ENCODE measurements at places on chromosomes 5 and 9.

DNA sequence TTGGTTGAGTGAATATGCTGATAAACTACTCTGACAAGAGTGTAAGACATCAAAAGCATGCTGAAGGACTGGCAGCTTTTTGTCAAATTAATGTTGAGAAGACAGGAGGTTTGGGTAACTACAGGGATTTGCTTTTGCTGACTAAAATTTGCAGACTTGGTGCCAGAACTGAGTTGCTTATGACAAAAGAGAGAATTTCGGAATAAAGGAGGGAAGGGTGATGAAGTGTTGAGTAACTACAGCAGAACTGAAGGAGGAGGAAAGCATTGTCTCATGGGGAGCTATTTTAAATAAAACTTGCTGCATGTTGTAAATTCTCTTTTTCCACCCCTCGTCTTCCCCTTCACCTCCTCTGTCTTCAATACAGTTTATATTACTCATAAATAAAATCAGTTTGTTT lies 296.1 kb downstream of the YTHDC2 start:
- no peak for DNase-seq

- DNase-seq = no peak
Measured at GRCh38 chr5:106311230-106311915, 1359.4 kb downstream of the EFNA5 start.

- no peak for DNase-seq
Measured at GRCh38 chr5:102600964-102601363, 102.2 kb upstream of the SLCO6A1 start.

DNA sequence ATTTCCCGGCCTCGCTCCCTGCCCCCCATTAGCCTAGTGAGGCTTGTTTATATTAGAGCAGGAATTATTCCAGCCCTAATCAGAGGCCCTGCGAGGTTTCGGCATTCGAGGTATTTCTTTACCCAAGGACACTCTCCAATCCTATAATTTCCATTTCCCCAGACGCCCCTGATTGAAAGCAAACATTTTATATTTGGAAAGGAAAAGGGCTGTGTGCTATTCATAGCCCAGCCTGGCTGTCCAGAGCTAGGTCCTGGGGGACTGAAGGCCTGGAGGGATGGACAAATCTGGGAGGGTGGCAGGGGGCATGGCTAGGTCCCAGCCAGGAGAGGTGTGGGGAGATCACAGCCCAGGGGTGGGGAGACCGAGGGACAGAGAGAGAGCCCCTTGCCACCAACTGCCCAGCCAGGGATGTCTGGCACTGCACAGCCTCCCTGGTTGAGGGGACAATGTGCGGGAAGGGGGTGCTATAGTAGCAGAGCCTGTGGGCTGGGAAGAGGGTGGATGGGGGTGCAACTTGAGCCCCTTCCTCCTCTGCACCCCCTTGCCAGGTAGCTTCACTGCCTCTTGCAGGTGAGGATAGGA lies 125.1 kb downstream of the BARX1 start:
- no peak for DNase-seq

GRCh38 chr9:82332774-82333152 lies 344.2 kb downstream of the SPATA31D1 start:
- DNase-seq = no peak

- DNase-seq = no peak
Measured at GRCh38 chr5:154264549-154265196, 74.1 kb downstream of the GALNT10 start.

GRCh38 chr5:129271308-129271707 lies 176.8 kb downstream of the ISOC1 start:
- no peak for DNase-seq

GRCh38 chr5:149015561-149015960 lies 47.3 kb downstream of the SH3TC2 start:
- DNase-seq = no peak

DNA sequence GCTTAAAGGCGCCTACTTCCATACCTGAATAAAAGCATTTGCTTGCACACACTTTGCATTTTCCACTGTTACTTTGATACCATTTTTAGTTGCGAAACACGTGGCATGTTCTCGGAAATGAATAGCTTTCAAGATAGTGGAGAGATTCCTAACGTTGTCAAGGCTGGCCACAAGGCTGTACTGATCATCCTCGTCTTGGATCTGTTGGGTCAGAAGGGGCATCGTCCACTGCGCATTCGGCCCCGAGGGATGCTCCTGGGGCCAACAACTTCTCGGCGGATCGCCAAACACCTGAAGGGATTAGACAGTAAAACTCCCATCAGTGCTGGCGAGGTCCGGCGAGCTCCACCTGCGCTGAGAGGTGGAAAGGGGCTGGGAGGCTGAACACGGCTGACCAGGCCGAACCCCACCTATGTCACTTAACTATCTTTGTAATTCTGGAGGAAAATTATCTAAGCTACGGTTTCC lies 599 bp downstream of the RAD1 start:
- DNase-seq = peak; percentile 50

DNA sequence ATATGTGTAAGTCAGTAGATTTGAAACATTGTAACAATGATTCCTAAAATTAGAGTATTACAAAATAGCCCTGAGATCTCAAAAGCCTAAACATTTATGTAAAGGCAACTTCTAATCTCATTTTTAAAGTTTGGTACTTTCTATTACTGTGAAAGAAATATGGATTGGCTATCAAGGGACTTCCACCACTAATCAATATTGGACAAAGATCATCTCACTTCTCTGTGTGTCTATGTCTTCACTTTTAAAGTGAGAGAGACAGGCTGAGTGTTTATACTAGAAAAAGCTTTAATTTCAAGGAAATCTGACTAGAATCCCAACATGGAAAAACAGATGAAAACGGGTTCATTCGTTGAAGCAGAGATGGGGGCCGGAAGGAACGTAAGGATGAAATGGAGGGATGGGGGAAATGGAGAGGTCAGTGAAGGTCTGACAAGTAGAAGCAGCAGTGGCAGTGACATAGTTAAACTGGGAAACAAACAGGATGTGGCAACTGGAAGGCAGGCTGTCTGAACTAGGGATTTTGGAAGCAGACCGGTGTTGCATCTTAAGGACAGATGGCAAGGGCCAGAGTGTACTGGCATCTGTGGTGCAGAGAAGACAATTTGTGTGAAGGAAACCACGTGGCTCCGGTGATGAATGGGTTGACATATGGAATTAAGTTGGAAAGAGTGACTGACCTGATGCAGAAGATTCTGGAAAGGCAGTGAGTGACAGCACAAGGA lies 60.8 kb downstream of the PDE4D start:
- DNase-seq = no peak

GRCh38 chr5:149240354-149240998 lies 31.2 kb upstream of the AFAP1L1 start:
- DNase-seq = peak; percentile 59

DNA sequence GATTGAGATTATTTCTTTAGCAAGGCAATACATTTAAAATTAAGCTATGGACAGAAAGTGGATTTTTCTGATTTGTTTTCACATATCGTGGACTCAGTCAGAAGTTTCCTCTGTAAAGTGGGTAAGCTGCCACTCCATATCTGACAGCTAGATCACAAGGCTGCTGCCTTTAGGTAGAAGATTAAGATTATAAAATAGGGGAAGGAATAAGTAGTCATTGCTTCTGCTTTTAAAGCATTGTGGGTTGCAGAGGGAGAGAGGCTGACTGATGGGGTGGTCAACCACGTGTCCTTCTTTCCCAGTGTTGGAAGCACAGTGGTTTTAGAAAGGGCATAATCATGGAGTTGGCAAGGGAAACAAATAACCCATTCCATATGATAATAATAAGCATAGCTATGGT lies 74.3 kb upstream of the MOCS2 start:
- DNase-seq = no peak

DNA sequence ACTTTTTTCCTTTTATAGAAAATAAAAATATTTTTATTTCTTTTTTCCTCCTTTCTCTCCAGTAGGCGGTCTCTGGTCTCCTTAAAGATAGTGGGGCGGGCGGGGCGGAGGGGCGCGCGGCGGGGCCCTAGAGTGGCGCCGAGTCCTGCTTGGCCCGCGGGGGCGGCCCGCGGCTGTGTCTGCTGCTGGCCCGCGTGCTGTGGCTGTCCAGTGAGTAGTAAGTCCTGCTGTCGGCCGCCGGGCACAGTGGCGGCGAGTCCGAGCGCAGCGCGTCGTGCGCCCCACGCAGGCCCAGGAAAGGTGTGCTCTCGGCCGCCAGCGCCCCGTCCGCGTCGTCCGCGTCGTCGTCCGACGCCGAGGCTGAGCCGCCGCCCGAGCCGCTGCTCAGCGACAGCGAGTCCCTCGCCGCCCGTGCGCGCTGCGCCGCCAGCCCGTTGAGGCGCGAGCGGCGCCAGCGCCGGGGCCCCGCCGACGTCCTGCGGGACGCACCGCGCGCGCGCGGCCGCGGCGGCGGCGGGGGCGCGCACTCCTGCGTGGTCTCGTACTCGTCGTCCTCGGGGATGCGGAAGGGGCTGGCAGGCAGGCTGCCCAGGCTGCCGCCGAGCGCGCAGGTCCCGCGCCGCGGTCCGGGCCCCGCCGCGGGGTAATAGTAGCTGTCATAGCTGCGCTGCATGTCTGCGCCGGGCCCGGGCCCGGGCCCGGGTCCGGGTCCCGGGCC lies 52.3 kb downstream of the PSD2 start:
- peak; percentile 73 for DNase-seq

DNA sequence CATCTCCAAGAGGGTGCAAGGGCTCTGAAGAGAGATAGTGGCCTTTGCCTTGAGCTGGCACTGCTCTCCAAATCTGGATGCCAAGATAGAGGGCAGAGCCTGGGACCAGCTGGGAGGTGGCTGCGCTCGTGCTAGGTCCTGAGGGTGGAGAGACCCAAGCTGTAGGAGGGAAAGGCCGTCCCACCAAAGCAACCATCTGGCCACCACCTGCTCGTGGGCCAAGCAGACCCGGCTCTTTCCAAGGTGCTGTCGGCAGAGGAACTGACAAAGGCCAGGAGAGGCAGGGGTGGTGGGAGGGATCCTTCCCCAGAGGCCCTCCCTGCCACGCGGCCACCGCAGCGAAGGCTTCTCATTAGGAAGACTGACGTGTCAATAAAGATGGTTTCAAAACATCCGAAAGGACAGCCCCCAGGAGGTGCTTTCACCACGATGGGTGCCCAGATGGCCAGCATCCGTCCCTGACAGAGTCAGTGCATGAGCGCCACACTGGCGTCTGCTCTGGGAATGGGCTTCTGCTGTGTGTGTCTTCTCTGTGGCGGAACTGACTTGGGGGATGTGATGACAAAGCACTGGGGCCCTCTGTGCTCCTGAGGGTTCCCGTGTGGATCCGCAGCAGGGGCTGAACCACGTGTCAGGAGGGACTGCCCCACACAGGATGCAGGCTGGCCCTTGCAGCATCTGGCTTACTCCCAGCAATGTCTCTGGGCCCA lies 213.5 kb downstream of the FANCC start:
- DNase-seq = peak; percentile 50

- DNase-seq = no peak
Measured at GRCh38 chr5:73157414-73158303, 15.3 kb upstream of the TMEM174 start.

- DNase-seq = no peak
Measured at GRCh38 chr5:110087829-110088228, 398.1 kb downstream of the MAN2A1 start.

- no peak for DNase-seq
Measured at GRCh38 chr5:143002459-143003327, 232.5 kb downstream of the ARHGAP26 start.

GRCh38 chr9:118984607-118985006 lies 384.6 kb downstream of the BRINP1 start:
- no peak for DNase-seq

DNA sequence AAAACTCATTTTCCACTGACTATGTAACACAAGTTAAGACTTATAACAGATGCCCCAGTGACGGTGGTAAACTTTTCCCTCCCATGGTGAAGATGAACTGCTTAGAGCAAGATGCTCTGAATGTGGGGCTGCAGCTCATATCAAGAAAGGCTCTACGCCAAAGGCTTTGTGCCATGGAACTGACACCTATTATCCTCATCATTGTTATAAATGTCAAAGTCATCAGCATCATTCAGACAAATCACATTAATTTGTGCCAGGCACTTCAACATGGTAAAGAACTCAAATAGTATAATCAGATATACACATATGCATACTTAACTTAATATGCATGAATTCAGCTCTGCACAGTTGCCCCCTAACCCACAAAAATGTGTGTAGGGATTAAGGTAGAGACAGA lies 305.9 kb upstream of the ATP10B start:
- DNase-seq = no peak

DNA sequence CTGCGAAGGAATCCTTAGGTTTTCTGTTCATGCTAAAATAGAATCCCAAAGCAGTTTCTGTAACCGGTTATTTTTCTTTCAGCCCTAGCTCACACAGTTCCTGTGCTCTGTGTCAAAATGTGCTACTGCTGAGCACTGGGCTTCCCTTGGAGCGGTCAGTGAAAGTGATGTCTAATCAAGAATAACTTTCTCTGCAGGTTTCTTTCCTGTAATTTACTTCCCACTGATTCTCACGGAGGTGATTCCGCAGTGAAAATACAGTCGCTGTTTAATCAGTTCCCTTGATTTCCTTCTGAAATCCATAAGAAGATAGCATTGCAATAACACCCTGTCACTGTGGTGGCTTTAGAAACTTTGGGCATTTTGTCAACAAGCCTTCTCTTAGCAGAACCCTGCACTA lies 112.0 kb upstream of the ISL1 start:
- no peak for DNase-seq

DNA sequence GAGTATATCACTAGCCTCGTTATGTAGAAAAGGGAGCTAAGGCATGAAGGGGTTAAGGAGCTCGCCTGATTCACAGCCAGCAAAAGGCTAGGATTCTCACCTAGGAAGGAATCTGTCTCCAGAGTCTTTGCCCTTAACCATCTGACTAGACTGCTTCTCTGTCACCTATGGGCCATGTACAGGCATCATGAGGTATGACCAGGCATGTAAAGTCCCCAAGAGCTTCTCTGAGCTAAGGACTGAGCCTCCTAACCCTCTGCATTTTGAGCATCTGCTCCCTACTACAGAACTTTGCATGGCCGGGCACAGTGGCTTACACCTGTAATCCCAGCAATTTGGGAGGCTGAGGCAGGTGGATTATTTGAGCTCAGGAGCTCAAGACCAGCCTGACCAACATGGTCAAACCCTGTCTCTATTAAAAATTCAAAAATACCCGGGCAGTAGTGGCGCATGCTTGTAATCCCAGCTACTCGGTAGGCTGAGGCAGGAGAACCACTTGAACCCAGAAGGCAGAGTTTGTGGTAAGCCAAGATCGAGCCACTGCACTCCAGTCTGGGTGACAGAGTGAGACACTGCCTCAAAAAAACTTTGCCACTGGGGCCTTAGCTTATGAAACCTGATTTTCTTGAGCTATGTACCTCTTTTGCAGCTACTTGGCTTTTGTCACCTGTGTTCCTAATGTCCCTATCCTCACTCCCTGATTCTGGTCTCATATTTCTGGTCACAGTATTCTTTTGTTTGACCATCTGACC lies 33.2 kb upstream of the IL7R start:
- no peak for DNase-seq

DNA sequence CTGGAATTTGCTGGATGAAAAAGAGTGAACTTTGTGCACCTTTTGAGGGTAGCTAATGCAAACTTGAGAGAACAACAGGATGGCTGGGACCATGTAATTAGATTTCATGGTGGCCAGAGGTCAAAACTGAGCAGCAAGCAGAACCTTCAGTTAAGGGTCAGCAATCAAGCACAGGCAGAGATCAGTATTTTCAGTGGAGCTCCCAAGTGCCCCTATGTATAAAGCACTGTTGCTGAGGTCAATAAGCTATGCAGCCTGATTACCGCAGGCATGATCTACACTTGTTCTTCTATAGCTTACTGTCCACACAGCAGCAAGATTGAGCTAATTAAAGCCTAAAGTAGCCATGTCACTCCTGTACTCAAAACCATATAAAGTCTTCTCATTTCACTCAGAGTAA lies 62.1 kb upstream of the TMC1 start:
- DNase-seq = no peak

- DNase-seq = no peak
Measured at GRCh38 chr5:37836592-37837413, 3.0 kb downstream of the GDNF start.

GRCh38 chr9:129483415-129484351 lies 137.2 kb downstream of the C9orf50 start:
- peak; percentile 91 for DNase-seq
